ENCODE measurements at places on chromosomes 3 and 15.

DNA sequence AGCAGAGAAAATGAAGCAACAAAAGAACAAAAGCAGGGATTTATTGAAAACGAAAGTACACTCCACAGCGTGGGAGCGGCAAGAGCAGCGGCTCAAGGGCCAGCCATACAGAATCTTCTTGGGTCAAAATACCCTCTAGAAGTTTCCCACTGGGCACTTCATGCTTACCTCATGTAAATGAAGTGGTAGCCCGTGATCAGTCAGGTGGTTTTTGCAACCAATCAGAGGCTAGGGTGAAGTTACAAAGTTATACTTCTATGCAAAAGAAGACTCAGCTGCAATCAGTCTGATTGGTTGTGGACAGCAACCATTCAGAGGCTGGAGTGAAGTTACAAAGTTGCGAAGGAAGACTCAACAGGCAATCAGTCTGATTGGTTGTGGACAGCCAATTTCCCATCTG, 37.8 kb upstream of the TRH start:
- no peak for DNase-seq

- no peak for DNase-seq
Observed at GRCh38 chr3:143753006-143753405, 95.3 kb downstream of the SLC9A9 start.

- no peak for DNase-seq
Observed at GRCh38 chr3:187295316-187296034, 3.9 kb upstream of the MASP1 start.

GRCh38 chr3:61725851-61726333, 164.5 kb downstream of the PTPRG start:
- no peak for DNase-seq

GRCh38 chr3:179682426-179683080, 29.7 kb downstream of the USP13 start:
- no peak for DNase-seq

DNA sequence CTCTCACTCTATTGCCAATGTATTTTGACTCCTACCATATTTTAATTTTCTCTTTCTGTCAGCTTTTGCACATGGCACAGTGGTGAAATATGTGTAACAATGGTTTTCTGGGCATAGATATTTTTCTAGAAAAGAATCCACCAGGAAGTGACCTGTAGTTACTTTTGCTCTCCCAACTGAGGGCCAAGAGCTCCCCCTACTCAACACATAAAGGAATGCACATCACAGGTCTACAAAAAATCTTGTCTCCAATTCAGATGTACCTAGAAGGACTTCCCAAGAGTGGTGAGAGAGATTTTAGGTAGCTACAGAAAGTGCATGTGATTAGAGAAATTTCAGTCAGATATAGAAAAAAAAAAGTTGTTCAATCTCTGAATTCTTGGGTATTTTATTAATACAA, 15.6 kb downstream of the CPA3 start:
- DNase-seq, result no peak

DNA sequence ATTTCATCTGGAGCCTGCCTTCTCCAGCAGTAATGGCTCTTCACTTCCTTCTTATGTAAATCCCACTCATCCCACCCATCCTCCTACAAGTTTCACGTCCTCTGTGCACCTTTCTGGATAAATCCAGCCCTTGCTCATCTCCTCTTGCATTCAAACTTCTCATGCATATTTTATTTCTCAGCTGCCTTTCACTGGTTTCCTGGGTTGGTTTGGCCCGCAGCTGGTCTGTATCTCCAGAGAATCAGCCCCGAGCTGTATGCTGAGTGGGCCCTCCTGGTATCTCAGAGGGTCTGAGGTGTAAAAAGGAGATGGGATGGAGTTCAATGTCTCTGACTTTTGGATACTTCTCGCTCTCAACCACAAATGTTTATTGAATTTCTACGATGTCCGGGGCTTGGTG, 248.6 kb upstream of the FEZF2 start:
- DNase-seq, result no peak

GRCh38 chr3:12409684-12410596, 74.3 kb upstream of the TSEN2 start:
- no peak for DNase-seq

- DNase-seq, result no peak
Observed at GRCh38 chr15:86115145-86115801, 35.6 kb downstream of the AGBL1 start.
